NCI-H460 (cell line): ENCODE measurements at places on chromosomes 4 and X. TPM values are rescaled to one million over a fixed set of nuclear protein-coding genes. Genes with fewer than 3 reads are reported as not detected.
A peak's percentile ranks its signal among the peaks of the same experiment; 100 is the strongest.

DNA sequence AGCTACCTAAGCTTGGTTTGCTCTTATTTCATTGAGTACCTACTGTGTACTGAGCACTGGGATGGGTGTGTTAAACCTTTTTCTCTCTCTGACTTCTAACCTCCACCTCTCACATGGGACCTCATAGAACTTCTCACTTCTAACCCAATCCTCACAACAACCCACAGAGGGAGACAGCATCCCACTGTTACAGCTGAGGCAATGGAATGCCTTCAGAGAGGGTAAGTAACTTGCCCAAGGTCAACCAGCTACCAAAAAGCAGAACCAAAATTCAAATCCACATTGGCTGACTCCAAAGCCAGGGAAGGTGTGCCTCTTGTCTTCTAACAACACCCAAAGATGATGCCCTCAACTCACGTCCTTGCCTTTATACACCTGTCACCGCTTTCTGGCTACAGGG, 5.4 kb downstream of the SEL1L3 start:
- no peak for DNase-seq

GRCh38 chr4:52657618-52658501, 1.2 kb downstream of the USP46 start:
- no peak for DNase-seq

Gene LIMCH1
- total RNA-seq: 295 and 308 TPM in 2 replicates

Gene UGT2B7
- not detected in 2 replicates for total RNA-seq

GRCh38 chr4:139665690-139666529, at the start of gene MGST2:
MGST2 (plus strand) TSS chr4:139665819; CDS start chr4:139666020, 201 bp downstream.
- peak; percentile 48 for DNase-seq

DNA sequence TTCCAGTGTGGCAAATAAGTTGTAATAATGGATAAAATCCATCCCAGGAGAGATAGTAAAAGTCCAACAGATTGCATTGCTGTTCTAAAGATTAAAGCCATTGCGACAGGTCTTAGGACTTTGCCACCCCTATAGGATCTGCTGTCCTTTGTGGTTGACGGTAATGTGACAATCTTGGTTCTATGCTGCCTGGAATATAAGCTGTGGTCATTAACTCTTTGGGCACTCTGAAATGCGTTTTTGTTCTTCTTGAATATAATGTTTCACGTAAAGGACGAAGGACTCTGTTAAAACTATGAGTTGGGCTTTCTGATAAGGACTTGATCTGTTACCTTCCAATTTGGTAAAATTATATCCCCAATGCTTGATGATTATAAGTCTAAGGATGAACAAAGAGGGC, at the start of gene CLDN24:
Gene CLDN24 (minus strand): TSS at position 101 of the 400 bp plus-strand sequence. CDS start 0 bp downstream, at position 101.
- no peak for DNase-seq

DNA sequence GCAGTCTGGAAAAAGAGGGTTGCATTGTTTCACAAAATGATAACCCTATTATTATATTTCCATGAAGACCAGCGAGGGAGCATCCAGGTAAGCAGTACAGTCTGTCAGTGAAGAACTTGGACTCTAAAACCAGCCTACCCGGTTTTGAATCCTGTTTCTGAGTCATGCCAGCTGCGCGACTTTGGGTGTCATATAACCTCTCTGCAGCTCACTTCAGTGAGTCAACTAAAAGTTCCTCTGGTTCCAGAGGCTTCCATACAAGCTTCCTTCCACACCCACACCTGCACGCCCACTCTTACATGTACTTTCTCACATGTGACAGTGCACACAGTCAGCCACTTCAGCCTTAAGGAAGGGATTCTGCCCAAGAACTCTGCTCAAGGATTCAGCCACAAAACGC, 49.8 kb upstream of the PRPS2 start:
- no peak for DNase-seq
